ENCODE measurements at places on chromosomes 2 and 18.

- no peak for DNase-seq
Observed at GRCh38 chr2:69213782-69214181, 173.2 kb downstream of the GFPT1 start.

DNA sequence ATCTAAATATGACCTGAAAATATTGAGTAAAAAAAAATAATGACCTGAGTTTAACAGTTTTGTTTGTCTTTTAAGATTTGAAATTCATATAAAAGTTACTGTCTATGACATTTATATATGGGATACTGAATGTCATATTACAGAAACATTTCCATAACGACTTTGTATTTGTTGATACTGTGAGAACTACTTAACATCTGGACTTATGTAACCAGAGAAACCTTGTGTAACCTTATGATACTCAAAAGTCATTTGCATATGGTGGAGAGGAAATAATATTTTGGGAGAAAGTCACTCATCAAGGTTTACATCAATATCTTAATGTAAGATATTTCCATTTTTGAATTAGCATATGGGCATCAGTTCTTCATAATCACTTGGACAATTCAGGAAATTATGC, 12.6 kb downstream of the MFSD6 start:
- DNase-seq = no peak

DNA sequence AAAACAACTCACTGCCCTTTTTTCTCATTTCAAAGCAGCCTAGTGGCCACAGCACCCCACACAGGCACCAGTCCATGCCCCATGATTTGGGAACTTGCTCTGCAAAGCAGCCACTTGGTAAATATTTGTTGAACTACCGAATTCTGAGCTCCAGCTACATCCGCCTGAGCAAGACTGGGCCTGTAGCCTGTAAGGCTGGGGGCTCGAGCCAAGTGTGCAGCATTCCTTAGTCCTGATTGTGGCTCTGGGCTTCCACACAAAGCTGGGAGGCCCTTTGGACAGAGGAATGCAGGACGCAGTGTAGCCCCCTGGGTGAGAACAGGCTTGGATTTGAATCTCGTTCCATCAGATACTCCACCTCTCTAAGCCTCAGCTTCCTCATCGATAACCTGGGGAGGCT, 88.4 kb downstream of the ACTR2 start:
- no peak for DNase-seq

DNA sequence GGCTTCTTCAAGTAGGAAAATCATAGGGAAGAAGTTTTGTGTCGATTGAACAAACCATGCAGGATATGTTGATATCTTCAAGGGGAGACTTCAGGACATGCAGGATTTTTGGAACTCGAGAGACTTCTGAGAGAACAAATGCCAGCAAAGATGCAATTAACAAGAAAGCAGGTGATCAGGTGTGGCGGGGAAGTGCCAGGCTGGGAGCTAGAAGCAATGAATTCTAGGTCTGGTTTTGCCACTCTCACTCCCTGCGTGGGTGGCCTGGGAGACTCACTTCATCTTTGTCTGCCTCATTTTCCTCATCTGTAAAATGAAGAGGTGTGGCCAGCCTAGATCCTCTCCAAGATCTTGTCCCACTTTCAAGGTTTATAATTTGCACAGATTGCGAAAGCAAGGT, 3.1 kb downstream of the SERPINB5 start:
- no peak for DNase-seq

- no peak for DNase-seq
Observed at GRCh38 chr2:34844629-34845028, 1245.5 kb upstream of the FAM98A start.

GRCh38 chr2:13227578-13227977, 510.8 kb downstream of the TRIB2 start:
- DNase-seq = no peak

- DNase-seq = no peak
Observed at GRCh38 chr2:212547716-212548454, 9.3 kb upstream of the ERBB4 start.

DNA sequence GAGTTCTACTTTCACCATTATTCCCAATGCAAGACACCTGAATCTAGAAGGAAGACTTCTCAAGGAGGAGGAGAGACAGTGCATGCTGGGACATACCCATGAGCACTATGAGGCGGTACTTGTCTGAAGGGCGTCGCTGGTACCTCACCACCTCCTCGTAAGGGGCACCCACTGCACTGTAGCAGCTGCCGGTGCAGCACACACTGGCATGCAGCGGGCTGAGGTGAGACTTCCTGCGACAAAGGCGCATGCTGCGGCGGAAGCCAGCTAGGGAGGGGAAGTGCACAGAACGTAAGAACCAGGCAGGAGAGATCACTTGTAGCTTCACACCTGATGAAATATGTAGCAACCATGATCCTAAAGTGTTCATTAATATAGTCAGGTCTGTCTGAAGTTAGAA, 12.8 kb upstream of the TMEM237 start:
- no peak for DNase-seq

DNA sequence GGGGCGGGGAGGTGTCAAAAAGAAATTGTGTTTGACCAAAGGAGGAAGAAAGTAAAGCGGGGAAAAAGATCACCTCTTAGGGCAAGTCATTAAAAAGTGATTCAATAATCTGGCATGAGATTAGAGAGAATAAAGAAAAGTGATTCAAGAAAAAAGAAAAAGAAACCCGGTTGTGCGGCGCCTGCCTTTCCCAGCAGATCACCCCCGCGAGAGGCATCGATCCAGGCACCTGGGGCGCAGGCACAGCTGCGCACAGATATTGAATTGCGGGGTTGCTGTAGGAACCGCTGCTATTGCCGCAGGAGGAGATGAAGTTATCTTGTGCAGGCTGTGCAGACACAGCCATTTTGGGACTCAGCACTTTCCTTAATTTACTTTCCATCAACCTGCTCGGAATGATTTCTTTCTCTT, 71.2 kb downstream of the PLB1 start:
- no peak for DNase-seq

GRCh38 chr18:35276267-35276666, 13.8 kb downstream of the ZSCAN30 start:
- no peak for DNase-seq

DNA sequence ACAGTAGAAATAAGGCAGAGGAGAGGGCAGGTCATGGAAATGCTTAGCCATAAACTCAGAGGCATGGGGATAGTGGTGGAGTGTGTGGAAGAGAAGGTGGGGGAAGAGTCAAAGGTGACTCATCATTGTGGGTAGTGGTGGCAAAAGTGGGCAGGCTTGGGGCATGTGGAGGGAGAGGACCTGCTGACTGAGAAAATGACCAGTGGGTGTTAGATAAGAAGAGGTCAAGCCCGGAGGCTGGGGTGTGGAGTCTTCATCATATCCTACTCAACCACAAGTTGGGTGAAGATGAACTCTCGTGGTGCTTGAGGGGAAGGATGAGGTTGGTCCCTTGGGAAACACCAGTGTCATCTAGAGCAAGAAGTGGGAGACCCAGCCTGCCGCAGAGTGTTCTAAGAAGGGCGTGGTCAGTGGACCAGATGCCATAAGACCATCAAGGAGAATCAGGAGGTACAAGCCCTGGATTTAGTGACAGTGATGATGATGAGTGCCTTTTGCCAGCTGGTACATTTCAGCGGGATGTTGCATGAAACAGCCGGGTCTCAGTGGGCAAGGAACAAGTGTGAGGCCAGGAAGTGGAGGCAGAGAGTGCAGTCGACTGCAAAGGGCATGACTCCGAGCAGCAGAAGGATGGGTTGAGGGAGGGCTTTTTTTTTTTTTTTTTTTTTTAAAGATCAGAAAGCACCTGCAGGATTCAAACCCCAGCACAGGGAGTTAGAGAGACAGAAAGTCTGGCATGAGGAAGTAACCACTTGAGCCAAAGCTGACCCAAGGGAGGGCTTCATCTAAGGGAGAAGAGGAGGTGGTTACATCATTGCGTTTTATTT, 122.6 kb upstream of the SPRED2 start:
- no peak for DNase-seq

DNA sequence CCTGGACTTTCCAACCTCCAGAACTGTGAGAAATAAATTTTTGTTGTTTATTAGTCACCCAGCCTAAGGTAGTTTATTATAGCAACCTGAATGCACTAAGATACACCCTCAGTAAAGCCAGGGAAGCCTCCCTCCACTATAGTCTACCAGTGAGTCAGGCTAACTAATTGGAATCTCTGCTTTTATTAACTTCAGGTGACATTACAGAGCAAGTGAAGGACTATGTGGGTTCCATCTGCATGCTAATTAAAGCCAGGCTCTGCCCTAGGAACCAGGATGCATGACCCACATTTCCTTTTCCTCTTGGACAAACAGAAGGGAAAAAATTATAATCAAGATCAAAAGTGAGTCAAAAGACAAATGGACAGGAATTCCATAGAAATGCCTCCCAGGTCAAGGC, 56.1 kb downstream of the ZC3H8 start:
- DNase-seq = no peak

GRCh38 chr2:60365556-60365955, 187.9 kb downstream of the BCL11A start:
- no peak for DNase-seq

GRCh38 chr2:143903172-143903856, 616.6 kb downstream of the ZEB2 start:
- no peak for DNase-seq

DNA sequence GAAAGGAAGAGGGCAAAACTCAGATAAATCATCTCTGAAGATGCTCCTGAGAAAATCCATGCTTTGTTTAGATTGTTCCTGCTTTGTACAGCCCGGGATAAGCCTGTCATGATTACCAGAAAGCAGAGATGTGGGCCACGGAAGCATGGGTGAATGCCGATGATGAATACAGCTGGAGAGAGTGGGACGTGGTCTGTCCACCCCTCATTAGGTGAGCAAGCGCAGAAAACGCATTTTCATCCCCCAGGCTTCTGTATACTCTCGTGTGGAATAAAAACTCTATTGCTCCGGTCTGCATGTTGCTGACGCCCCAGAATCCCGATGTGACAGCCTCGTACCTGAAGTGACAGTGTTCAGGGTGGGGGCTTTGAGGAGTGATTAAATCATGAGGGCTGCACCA, 52.0 kb upstream of the SALL3 start:
- DNase-seq = no peak

GRCh38 chr2:118123561-118124232, 35.4 kb downstream of the INSIG2 start:
- DNase-seq = no peak

GRCh38 chr18:38981389-38981788, 1415.8 kb upstream of the CELF4 start:
- no peak for DNase-seq

- no peak for DNase-seq
Observed at GRCh38 chr2:217356781-217357180, 496.9 kb upstream of the TNP1 start.

GRCh38 chr2:204255526-204255925, 289.7 kb upstream of the PARD3B start:
- DNase-seq = no peak

GRCh38 chr18:22469926-22470247, 52.2 kb upstream of the CTAGE1 start:
- DNase-seq = no peak

- no peak for DNase-seq
Observed at GRCh38 chr18:75491361-75491760, 63.9 kb upstream of the SMIM21 start.

DNA sequence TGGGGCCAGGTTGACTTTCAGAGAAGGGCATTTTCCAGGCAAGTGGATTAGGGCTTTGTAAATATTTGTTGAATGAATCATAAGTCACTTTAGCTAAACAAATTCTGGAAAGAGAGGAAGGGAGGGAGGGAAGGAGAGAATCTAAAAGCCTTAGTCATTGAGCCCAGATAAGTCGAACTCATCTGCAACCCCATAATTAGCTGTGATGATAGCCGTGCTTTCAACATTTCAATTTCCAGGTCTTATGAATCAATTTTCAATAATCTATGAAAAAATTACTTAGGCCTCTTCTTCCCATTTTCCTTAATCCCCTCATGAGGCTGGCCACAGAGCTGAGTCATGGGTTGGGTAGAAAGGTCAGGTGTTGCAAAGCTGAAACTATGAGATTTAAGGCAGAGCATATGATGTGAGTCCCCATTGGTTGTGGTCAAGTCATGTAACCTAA, 111.9 kb upstream of the MAPRE2 start:
- DNase-seq = no peak

- no peak for DNase-seq
Observed at GRCh38 chr2:240780023-240780700, 39.9 kb downstream of the KIF1A start.

GRCh38 chr2:27807476-27807875, 36.0 kb downstream of the MRPL33 start:
- DNase-seq = no peak

GRCh38 chr2:120586507-120587278, 149.0 kb upstream of the GLI2 start:
- DNase-seq = no peak

DNA sequence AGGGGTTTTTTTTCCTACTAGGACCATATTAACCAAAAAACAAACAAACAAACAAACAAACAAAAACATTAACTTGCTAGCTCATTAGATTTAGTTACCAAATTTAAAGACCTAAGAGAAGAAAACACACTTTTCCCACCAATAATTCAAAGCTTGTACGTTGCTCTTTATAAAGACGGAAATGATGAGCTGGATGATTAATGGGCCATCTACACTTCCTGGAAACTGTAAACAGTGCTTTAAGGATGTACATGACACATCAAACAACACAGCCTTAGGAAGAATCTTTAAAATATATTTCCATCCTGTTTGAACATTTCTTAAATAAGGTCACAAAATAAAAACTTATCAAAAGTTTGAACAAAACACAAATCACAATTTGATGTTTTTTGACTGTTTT, 982 bp downstream of the BMP10 start:
- DNase-seq = no peak

GRCh38 chr2:128781585-128782385, 463.1 kb upstream of the HS6ST1 start:
- no peak for DNase-seq

DNA sequence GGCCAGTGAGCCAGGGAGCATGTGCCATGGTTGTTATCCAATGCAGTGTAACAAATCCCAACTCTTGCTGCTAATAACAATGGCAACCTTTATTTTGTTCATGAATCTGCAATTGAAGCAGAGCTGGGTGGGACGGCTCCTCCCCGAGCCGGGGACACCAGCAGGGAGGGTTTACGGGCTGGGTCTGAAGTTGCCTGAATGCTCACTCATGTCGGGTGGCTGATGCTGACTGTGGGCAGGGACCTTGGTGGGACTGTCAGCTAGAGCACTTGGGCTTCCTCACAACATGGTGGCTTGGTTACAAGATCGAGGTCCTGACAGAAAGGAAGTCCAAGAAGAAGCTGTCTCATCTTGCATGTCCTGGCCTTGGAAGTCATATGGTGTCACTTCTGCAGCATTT, 264.5 kb downstream of the NDUFA10 start:
- DNase-seq = no peak

- no peak for DNase-seq
Observed at GRCh38 chr2:207037896-207038295, 98.6 kb downstream of the CPO start.

All from stimulated activated CD8-positive, alpha-beta memory T cell treated with anti-CD3 and anti-CD28 coated beads, Interleukin-4, amount 100 ng/mL, for 1 hour (primary cell).